Stimulated activated CD8-positive, alpha-beta memory T cell treated with anti-CD3 and anti-CD28 coated beads, Interleukin-4, amount 100 ng/mL, for 1 hour (primary cell): ENCODE measurements at places on chromosomes 1 and 21.
A peak's percentile ranks its signal among the peaks of the same experiment; 100 is the strongest.

GRCh38 chr1:86616871-86617270 is 70.0 kb downstream of the CLCA4 start:
- no peak for DNase-seq

- DNase-seq, result no peak
Measured at GRCh38 chr1:209513226-209513625, 70.3 kb upstream of the CAMK1G start.

- DNase-seq, result no peak
Measured at GRCh38 chr1:29343476-29343875, 107.2 kb downstream of the PTPRU start.

- DNase-seq, result no peak
Measured at GRCh38 chr1:110164725-110165350, 14.5 kb downstream of the SLC6A17 start.

GRCh38 chr1:56437959-56438358 is 141.4 kb downstream of the PLPP3 start:
- no peak for DNase-seq

DNA sequence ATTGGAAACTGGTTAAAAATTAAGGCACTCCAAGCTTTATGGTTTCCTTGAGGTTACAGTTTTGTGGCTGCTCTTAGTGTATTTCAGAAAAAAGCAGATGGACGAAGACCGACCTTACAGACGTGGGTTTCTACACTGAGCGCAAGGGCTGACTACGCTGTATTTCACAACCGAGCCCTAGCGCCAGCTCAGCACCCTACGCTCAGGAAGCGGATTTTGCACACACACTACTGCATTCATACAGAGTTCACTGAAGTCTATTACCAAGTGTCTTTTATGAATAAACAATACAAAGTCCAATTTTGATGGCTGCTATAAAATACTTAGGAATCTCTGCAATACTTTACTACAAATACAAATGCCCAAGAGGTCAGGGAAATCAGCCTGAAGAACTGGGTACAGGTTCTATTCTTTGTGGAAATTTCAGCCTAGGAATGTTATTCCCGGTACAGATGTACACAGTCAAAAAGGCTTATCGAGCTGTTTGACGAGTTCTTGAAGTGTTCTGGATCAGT is 23.8 kb downstream of the PTTG1IP start:
- DNase-seq, result no peak

DNA sequence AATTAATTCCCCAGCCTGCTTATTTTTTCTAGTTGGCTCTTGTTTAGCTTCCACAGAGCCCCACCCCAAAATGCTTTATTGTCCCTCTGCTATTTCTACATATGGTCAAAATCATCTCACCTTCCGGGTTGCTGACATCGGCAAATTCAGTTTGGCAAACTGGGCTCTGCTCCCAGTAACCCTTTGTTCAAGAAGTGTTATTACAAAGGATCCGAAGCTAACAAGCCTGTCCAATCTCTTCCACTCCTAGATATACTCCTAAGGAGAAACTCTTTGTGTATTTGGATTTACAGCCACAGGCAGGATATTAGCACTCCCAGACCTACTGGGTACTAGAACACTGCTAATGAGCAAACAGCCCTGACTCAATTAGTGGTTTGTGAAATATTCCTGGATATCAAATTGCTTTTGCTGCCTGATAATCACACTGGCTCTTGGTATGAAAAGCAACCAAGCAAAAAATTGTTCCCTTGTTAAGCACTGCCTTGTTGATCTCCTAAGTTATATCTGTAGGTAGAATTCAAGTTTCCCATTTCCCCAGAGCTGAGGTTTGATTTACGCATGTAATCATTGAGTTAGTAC is 4.0 kb downstream of the JUN start:
- DNase-seq, result no peak

- peak; percentile 42 for DNase-seq
Measured at GRCh38 chr1:101112051-101112780, 86.6 kb upstream of the DPH5 start.
